ENCODE measurements at places on chromosomes 3 and 15.

DNA sequence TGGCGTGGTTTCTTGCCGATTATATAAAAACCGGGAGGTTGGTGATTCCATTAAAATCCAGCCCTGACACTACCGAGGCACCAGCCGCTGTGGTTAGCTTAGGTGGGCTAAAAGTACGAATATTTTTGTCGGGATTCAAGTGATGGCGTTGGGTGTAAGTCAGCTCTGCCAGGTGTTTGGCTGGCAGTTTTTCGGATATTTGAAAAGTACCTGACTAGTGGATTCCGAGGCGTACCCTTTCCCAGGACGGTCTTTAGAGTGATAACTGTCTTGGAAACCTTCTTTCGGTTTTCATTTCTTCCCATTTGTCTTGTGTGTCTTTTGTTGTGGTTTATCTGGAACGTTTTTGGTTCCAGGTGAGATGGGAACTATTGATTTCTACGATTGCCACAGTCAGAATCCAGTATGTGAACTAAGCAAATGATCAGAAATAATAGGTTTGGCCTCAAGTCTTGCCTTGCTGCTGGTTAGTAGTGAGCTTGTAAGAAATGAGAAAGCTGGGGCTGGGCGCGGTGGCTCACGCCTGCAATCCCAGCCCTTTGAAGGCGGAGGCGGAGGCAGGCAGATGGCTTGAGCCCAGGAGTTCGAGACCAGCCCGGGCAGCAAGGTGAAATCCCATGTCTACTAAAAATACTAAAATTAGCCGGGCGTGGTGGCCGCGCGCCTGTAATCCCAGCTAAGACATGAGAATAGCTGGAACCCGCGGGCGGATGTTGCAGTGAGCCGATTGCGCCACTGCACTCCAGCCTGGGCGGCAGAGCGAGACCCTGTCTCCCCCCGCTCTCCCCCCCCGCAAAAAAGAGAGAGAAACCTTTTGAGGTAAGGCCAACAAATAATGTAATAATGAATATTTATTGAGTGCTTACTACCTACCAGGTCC is 1.4 kb downstream of the FYTTD1 start:
- peak; percentile 70 for DNase-seq

- DNase-seq, result no peak
These were observed 39.7 kb downstream of the PCOLCE2 start for GRCh38 chr3:142849148-142849547.

DNA sequence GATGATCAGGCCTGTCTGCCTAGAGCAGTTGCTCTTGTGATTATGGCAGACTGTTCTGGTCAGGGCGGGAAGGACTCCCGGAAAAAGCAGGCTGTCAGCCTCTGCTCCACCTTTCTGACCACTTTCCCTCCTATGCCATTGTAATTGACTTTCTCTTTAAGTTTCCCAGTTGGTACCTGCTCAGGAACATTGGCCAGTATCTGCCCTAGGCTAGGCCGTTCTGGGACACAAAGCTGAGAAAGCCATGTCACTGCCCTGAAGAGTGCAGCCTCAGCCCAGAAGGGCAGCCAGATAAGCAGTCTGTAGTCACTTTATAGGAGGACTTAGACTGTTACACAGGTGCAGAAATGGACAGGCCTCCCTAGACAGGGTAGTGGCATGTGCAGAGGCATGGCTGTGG is 80.8 kb downstream of the CLSTN2 start:
- DNase-seq, result no peak

DNA sequence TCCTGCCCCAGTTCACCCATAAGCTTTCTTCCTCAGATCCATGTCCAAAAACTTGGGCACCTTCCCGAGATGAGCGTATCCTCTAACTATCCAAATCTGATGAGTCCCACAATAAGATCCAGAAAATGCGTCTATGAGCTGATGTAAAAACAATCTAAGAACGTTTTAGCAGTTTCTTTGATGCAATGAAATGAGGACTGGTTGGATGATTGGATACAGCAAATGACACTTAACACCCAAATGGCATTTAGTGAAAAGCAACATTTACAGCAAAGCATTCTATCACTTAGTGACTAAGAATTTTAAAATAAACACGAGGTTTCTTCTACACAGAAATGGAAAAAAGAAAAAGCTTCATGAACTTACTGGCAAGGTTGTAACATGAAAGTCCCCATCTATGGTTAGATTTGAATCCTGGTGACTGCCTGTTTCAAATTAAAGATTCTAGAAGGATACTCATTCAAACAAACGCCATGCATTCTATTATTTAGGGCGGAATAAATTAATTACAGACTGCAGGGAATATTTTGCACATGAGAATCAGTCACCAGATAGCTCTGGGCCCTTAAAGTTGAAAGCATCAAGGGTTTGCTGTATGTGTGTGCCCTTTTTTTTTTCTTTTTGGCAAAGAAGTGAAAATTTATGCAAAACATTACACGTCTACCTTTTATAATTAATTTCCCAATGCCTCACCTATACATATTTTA is 598.6 kb downstream of the FOXP1 start:
- no peak for DNase-seq

- DNase-seq, result no peak
These were observed 35.4 kb upstream of the ETV5 start for GRCh38 chr3:186144257-186144656.

GRCh38 chr3:53581671-53582070 is 87.3 kb downstream of the CACNA1D start:
- no peak for DNase-seq

GRCh38 chr15:32106401-32107381 is 76.4 kb downstream of the CHRNA7 start:
- DNase-seq, result no peak

DNA sequence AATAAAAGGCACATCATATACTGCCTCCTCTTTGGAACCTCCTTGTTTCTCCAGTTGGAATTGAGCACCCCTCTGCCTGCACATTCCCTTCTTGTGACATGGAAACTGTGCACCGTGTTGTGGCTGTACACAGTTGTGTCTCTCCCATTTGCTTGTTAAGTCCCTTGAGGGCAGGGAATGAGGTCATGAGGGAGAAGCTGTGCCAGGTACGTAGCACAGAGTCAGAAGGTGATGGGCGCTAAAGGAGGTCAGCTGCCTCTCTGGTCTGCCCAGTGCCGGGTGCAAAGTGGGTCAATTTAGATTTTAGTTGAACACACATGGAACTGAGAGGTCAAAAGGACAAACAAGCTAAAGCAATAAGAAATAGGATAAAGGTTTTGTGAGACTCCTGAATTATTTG is 124.4 kb downstream of the FAM43A start:
- peak; percentile 25 for DNase-seq

DNA sequence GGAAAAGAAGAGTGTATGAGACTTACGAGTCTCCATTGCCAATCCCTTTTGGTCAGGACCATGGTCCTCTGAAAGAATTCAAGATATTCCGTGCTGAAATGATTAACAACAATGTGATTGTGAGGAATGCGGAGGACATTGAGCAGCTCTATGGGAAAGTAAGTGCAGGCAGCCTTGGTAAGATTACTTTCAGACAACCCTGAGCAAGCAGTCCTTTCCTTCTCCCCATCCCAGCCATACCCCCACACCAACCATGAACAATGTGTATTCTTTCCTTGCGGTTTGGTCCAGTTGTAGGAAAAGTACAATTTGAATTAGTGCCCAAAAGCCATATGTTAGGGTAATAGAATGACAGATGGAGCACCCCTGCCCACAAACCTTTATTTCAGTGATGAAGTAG is 5.6 kb downstream of the TSEN2 start:
- no peak for DNase-seq

DNA sequence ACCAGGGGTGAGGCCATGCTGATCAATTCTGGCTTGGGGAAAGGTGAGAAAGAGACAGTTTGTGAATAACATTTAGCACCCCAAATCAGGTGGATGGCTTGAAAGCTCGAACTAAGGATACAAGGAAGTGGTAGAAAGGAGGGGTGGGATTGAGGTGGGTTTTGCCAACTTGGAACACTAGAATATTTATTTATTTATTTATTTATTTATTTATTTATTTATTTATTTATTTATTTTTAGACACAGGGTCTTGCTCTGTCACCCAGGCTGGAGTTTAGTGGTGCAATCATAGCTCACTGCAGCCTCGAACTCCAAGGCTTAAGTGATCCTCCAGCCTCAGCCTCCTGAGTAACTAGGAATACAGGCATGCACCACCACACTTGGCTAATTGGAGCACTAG is 31.0 kb upstream of the THSD4 start:
- no peak for DNase-seq

- no peak for DNase-seq
These were observed 179.8 kb downstream of the SNRPN start for GRCh38 chr15:25134546-25134945.

Data from activated CD8-positive, alpha-beta memory T cell treated with anti-CD3 and anti-CD28 coated beads, Interleukin-2, amount 50 U/mL, for 48 hours (primary cell).